ENCODE measurements at places on chromosomes 5 and 9.

GRCh38 chr5:1639757-1640156 is 116.0 kb upstream of the LPCAT1 start:
- no peak for DNase-seq

GRCh38 chr9:5764130-5764868 is 68.6 kb downstream of the ERMP1 start:
- DNase-seq = no peak

DNA sequence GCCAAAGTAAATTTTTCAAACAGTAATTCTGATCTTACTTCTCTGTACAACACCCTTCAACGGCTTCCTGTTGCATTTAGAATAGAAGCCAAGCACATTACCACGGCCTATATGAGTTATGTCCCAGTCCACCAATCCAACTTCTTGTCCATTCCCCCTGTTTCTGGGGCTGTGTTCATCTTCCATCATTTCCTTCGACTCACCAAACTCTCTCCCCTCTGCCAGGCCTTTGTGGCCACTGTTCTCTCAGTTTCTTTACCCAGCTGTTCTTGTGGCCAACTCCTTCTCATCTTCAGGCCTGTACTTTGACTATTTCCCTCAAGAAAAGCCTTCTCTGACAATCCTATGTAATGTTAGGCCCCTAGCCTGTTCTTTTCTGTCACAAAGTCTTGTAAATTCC is 259.4 kb upstream of the EFNA5 start:
- no peak for DNase-seq

- DNase-seq = no peak
Measured at GRCh38 chr9:131273856-131274673, 2.2 kb downstream of the FAM78A start.

DNA sequence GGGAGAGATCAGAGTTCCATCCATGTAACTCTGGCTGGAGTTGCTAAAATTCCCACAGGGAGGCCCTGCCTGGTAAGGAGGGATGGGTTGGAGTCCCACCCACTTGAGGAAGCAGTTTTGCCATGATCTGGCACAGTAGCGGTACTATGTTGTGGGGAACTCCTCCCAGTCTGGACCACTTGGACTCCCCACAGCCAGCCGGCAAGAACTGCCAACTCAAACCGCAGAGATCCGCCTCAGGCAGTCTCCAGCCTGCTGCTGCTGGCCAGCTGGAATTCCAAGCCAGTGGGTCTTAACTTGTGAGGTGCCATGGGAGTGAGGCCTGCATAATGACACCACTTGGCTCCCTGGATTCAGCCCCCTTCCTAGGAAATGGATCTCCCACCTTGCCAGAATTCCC is 151.9 kb downstream of the NDUFS4 start:
- no peak for DNase-seq

GRCh38 chr5:140671472-140672125 is 1.8 kb downstream of the DND1 start:
- no peak for DNase-seq

DNA sequence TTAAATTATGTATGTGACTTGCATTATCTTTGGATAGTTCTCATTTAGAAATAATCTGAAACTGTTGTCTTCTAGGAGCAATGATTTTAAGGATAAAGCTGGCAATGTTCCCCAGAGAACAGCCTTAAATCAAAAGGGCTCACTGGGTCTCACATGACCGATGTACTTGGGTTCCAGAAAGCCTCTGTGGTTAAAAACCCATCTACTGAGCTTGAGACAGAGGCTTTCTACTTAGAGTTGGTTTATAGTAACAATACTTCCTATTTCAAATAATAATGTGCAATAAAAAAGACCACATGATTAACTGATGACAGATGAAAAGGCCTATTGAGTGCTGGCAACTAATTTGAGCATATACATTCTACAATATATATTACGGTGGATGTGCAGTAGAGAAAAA is 1143.5 kb downstream of the PTPRD start:
- no peak for DNase-seq

DNA sequence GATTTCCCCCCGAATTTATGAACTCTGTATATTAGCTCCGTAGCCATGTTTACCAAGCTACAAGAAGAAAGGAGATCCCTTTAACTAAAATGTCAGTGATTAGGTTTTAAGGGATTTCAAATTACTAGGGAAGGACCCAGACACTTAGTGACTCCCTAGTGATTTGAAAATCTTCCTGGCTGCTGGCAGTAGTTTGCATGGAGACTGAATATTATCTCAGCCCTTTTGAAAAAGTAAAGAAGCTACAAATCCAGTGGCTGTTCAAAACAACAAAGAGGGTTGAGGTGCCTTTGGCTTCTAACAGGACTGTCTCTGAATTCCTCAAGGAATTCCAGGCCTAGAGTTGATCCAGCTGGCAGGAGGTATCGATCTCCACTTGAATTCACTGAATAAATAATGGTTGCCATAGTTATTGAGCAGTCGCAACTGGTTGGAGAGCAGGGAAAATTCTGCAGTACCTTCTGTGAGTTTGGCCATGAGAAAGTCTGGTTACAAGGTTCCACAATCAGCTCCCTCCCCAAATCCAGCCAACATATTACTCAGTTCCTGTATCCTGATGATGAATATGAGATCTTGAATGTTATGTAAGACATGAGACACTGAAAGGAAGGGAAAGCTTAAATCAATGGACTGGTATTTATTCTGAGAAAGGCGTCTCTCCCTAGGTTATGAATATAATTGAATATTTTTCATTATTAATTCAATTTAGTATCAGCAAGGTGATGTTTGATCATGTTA is 37.7 kb downstream of the NR4A3 start:
- no peak for DNase-seq

GRCh38 chr5:54803471-54804011 is 181.9 kb downstream of the ESM1 start:
- DNase-seq = no peak

GRCh38 chr9:27457445-27457844 is 66.6 kb upstream of the IFNK start:
- no peak for DNase-seq

- DNase-seq = no peak
Measured at GRCh38 chr9:122126331-122127261, 33.0 kb downstream of the NDUFA8 start.

- DNase-seq = no peak
Measured at GRCh38 chr9:135307300-135307699, 172.3 kb upstream of the PPP1R26 start.

DNA sequence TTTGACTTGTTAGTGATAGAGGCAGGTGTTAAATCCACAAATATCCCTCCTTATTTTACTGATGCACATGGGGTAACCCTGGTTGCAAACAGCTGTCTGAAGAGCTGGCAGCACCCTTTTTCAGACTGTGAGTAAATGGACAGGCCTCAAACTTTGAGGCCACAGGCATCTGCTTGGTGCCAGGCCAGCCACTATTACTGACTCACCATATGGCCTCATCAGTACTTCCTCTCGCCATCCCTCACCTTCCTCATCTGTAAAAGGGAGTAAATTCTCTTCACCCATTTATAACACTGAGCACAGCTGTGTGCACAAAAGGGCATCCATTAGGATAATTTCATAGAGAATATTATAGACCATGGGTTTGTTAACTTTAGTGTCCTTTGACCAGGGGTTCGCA is 11.9 kb upstream of the TNIP1 start:
- no peak for DNase-seq

GRCh38 chr5:151357792-151358191 is 10.4 kb upstream of the SLC36A2 start:
- DNase-seq = no peak

DNA sequence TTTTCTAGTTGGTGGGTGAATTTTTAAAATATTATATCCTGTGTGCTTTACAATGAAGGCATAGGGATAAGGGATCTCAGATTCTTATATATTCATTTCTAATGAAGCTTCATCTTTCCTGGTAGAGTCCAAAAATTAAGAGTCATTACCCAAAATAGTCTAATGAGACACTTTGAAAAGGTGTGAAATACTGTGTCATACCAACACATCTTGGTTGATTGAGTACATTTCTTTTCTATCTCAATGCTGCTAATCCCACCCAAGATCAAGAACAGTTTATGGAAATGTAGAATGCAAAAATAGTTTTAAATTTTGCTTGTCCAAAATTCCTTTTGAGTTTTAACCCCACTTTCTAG is 7.4 kb downstream of the EBF1 start:
- no peak for DNase-seq

DNA sequence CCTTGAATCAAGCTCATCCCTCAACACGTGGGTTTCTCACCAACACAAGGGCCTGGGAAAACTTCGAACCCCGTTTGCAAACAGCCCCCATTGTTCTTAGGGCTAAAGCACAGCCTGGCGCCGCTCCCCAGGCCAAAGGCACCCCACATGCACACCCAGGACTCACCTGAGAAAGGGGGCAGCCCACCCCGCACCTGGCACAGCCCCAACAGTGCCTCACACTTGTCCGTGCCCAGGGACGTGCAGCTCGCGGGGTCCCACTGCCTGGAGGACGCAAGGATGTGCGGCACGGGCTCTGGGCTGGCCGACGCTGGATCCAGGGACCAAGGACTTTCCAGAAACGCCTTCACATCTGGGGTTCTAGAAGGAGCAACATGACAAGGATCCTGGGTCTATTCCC is 2.8 kb downstream of the SOHLH1 start:
- DNase-seq = no peak

- DNase-seq = no peak
Measured at GRCh38 chr5:100574716-100575115, 39.5 kb downstream of the FAM174A start.

GRCh38 chr9:93620041-93620506 is 43.7 kb downstream of the PHF2 start:
- DNase-seq = no peak

DNA sequence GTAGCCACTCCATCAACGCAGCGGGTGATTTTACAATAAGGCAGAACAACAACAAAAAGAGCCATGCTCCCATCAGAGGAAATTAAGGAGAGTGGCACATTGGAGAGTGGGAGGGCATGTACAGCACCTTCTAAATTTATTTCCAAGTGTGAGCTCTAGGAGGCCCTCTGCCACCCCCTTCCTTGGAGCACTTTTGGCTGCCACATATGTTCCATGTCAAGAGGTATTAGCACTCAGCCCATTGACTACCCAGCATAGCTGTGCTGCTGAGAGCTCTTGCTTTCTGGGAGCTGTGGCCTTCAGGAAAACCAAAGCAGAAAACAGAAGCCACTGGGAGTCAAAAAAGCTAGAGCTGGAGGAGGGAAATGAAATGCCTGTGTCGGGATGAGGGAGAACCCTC is 200.2 kb upstream of the PANK3 start:
- DNase-seq = no peak

DNA sequence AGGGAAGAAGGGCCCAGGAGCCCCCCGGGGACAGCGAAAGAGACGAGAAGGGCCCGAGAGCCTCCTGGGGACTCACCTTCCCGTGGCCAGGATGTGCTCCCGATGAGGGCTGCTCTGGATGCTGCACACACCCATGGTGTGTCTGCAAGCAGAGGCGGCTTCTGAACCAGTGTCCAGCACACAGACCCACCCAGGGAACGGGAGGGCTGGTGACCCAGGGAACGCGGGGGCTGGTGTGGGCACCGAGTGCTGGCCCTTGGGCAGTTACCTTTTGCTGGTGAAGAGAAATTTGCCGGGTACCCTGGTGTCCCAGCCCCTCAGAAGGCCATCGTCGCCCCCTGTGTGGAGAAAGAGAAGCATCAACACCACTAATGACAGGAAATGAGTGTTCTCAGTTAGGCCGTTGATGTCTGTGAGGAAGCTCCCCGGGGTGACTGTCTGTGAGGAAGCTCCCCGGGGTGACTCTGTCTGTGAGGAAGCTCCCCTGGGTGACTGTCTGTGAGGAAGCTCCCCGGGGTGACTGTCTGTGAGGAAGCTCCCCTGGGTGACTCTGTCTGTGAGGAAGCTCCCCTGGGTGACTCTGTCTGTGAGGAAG is 13.2 kb downstream of the MRPL41 start:
- no peak for DNase-seq

GRCh38 chr9:14423815-14424261 is 109.9 kb upstream of the NFIB start:
- DNase-seq = no peak

GRCh38 chr9:137150617-137151457 is 11.9 kb downstream of the GRIN1 start:
- DNase-seq = no peak

DNA sequence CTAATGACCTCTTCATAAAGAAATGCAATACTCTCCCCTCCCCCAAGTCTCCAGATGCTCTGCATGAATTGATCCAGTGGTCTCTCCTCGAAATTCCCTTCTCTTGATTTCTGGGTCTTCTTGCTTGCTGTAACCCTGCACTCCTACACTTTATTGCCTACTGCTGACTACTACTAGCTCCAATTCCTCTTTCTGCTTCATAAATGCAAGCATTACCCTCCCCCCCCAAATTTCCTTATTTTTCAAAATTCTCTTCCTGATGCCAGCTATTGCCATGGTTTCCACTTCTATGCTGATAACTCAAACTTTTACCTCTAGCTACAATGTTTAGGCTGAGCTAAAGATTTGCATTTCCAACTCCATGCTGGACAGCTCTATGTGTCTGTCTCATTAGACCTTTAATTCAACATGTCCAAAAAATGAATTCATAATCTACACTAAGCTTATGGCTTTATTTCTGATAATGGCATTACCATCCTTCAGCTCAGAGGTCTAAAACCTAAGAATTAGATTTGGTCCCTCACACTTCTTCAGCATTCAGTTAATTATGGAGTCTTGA is 1.4 kb downstream of the ZBTB26 start:
- DNase-seq = no peak

GRCh38 chr9:14165376-14166035 is 148.4 kb downstream of the NFIB start:
- DNase-seq = no peak

DNA sequence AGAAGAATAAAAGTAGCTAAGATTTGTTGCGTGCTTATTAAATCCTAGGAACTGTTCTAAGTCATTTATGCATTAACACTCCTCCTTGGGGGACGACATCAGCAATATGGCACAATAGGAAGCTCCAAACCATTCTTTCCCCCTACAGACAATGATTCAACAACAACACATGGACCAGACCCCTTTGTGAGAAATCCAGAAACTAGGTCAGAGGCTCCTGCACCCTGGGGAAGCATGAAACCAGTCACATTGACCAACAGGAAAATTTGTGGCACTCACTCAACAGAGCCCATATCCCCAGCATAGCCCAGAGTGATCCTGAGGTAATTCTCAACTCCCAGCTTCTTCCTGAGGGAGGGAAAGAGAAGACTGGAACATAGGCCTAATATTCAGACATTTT is 294.4 kb downstream of the HINT1 start:
- no peak for DNase-seq

DNA sequence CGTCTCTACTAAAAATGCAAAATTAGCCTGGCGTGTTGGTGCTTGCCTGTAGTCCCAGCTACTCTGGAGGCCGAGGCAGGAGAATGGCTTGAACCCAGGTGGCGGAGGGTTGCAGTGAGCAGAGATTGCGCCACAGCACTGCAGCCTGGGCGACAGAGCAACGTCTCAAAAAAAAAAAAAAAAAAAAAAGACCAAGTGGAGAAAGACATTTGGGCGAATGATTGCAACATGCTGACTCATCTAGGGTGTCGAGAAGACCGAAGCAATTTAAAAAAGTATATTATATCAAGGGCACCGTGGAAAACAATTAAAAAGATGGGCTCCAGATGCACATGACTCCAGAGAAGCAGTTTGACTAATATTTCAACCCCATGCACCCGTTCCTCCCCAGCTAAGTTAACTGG is 9.2 kb downstream of the KLF4 start:
- DNase-seq = no peak

- DNase-seq = no peak
Measured at GRCh38 chr5:1316588-1317340, 21.9 kb upstream of the TERT start.

Measured in activated CD4-positive, alpha-beta T cell treated with anti-CD3 and anti-CD28 coated beads for 1 hour (primary cell).